ENCODE measurements at places on chromosomes 3 and 15. TPM values are rescaled to one million over a fixed set of nuclear protein-coding genes. Genes with fewer than 3 reads are reported as not detected.

DNA sequence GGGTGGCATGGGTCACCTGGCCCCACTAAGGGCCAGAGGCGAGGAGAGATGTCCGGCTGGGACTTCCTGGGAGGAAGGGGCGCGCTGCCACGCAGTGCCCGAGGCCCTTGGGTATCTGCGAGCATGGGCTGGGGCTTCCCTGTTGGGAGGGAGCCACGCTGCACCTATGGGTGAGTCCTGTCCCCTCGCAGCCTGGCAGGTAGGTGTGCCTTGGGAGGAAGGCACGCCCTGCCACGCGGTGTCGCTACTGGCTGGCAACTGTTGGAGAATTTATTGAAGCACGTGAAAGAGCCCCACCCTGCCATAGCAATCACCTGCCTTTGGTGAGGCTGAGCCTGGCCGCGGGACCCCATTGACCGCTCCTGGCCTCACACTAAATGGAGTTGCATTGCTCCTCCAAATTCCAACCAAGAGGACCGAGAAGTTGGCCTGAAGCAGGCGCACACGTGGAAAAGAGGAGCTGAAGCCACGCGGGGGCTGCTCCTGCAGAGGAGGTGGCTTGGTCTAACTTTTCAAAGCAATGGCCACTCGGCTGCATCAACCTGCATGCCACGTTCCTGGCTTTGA is 134.2 kb downstream of the TJP1 start:
- no peaks in the 10 kb centered on the region for H3K36me3 ChIP-seq
- H3K27me3 ChIP-seq: no peaks in the 10 kb centered on the region
- DNase-seq: no peak
- H3K4me1 ChIP-seq: no peaks in the 10 kb centered on the region

GRCh38 chr15:75349851-75350588 is 3.2 kb downstream of the NEIL1 start:
- peaks cover 61% of the 10 kb centered on the region for H3K36me3 ChIP-seq
- peak overlapping the region; percentile 60 for H3K4me3 ChIP-seq
- H3K4me1 ChIP-seq: peaks cover 39% of the 10 kb centered on the region
- peaks cover 23% of the 10 kb centered on the region for H3K27me3 ChIP-seq
- peak overlapping the region; percentile 99 for H3K27ac ChIP-seq

DNA sequence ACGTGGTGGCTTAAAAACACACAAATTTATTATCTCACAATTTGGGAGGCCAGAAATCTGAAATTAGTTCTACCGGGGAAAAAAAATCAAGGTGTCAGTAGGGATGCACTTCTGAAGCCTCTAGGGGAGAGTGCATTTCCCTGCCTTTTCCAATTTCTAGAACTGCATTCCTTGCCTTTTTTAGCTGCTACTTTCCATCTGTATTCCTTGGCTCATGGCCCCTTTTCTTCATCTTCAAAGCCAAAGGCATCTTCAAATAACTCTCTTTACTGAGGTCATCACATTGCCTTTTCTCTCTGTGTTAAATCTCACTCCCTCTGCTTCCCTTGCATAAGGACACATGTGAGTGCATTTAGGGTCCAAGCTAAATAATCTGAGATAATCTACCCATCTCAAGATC is 69.5 kb upstream of the NEO1 start:
- H3K27ac ChIP-seq: no peak overlapping the region
- H3K27me3 ChIP-seq: peaks cover 40% of the 10 kb centered on the region
- H3K4me1 ChIP-seq: no peaks in the 10 kb centered on the region
- no peak overlapping the region for H3K4me3 ChIP-seq

GRCh38 chr3:148466980-148467740 is 230.5 kb upstream of the AGTR1 start:
- no peaks in the 10 kb centered on the region for H3K4me1 ChIP-seq
- H3K27me3 ChIP-seq: no peaks in the 10 kb centered on the region
- H3K27ac ChIP-seq: no peak overlapping the region
- H3K36me3 ChIP-seq: no peaks in the 10 kb centered on the region
- no peak overlapping the region for H3K4me3 ChIP-seq

- H3K4me1 ChIP-seq: peaks cover 26% of the 10 kb centered on the region
- H3K27ac ChIP-seq: no peak overlapping the region
- DNase-seq: no peak
These were observed 42.2 kb upstream of the MRPS22 start for GRCh38 chr3:139301654-139302053.

DNA sequence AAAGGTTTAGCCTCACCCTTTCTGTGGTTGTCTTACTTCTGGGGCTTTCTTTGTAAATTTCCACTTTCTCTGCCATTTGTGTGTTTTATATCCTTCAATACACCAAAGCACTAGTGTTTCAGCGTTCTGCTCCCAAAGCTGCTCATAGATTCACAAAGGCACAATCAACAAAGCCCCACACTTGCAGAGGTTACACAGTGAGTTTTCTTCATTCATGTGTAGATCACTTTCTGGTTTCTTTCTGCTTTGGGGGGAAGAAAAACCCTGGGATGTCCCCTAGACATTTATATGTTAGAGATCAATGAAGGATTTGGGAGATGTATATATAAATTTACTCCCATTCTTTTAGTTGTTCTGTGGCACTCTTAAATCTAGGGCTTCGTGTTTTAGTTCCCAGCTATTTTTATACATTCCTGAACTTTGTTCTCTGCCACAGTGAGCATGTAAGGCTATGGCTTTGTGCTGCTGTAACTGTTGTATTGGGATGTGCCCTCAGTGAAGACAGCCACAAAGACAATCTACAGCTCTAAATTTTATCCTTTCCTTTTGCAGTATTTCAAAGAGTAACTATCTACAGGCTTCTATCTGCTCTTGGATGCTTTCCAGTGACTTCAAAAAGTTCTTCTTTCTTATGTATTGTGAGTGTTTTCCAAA is 636.5 kb downstream of the ZBBX start:
- no peaks in the 10 kb centered on the region for H3K4me1 ChIP-seq
- no peaks in the 10 kb centered on the region for H3K36me3 ChIP-seq
- no peak for DNase-seq
- no peak overlapping the region for H3K27ac ChIP-seq
- no peak overlapping the region for H3K4me3 ChIP-seq
- no peaks in the 10 kb centered on the region for H3K27me3 ChIP-seq

GRCh38 chr3:54087581-54088410 is 34.6 kb upstream of the CACNA2D3 start:
- no peak overlapping the region for H3K4me3 ChIP-seq
- peaks cover 23% of the 10 kb centered on the region for H3K27me3 ChIP-seq
- no peaks in the 10 kb centered on the region for H3K4me1 ChIP-seq
- no peak overlapping the region for H3K27ac ChIP-seq
- no peak for DNase-seq
- H3K36me3 ChIP-seq: no peaks in the 10 kb centered on the region

DNA sequence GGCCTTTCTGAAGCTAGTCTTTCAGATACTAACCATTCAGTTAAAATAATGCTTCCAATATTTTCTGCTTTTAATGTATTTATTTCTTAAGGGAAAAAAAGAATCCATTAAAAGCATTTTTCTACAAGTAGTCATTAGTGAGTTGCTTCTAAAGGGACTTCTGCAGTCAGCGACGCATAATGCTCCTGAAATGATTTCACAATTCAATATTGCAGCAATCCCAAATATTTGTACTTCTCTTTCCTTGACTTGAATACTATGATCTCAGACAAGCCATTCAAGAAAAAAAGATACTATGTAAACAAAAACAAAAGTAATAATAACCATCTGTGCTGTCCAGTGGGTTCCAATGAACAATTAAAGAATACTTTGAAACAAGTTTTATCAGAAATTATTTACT is 681.0 kb downstream of the DIPK2A start:
- no peak overlapping the region for H3K27ac ChIP-seq
- no peak overlapping the region for H3K4me3 ChIP-seq
- H3K4me1 ChIP-seq: no peaks in the 10 kb centered on the region

GRCh38 chr3:142817897-142818296 is 71.0 kb downstream of the PCOLCE2 start:
- no peak overlapping the region for H3K4me3 ChIP-seq
- no peak overlapping the region for H3K27ac ChIP-seq
- peaks cover 24% of the 10 kb centered on the region for H3K27me3 ChIP-seq
- H3K36me3 ChIP-seq: no peaks in the 10 kb centered on the region

DNA sequence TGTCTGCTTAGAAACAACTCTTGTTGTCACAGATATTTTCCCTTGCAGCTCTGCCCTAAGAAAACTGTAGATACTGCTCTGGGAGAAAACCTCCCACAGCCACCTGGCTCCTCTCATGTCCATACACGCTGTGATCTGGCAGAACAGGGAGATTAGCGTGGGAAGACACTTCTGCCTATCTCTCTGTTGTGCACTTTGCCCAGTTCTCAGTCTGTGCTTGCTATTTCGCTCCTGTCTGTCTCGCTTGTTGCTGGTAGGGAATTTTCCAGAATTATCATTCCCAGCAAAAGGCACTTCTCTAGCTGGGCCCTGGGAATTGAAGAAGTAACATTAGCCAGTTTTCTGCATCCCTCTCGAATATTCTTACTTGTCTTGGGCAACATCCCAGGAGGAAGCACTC is 8.1 kb upstream of the GATM start:
- H3K36me3 ChIP-seq: no peaks in the 10 kb centered on the region
- H3K4me3 ChIP-seq: no peak overlapping the region
- no peaks in the 10 kb centered on the region for H3K4me1 ChIP-seq
- peaks cover 38% of the 10 kb centered on the region for H3K27me3 ChIP-seq

GRCh38 chr3:189582179-189582578 is 49.0 kb upstream of the TP63 start:
- peaks cover 3% of the 10 kb centered on the region for H3K4me1 ChIP-seq
- no peak for DNase-seq
- H3K27ac ChIP-seq: no peak overlapping the region
- H3K4me3 ChIP-seq: no peak overlapping the region

DNA sequence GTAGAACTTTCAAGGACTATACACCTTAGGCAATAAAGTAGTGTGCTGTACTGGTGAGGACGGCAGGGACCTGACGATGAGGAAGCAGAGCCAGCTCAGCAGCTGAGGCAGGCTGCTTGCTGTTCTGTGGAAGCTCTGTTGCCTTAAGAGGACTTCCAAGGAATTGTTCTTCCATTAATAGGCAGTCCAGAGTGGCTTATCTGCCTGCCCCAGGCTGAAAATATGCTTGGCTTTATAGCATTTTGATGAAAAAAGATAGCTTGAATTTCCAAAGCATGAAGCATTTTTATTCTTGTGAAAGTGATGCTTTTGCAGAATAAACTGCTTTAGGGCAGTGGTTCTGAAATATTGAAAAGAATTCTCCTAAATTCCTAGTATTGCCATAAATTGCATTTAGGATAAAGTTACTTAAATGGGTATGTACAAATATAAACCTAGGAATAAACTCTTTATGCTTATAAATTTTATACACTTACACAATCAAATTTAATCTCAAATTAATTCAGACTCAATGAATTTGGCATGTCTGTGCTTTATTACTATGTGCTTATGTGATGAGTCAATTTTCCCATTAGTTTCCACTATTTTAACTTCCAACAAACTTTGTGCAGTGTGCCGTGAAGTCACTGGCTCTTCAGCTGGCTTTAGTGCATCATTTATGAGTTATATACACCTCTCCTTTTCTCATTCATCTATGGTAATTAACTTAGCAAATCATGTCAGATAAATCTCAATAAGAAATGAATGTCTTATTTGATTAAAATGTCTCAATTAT is 231.0 kb upstream of the RASGRP1 start:
- no peak overlapping the region for H3K27ac ChIP-seq
- H3K27me3 ChIP-seq: peaks cover 26% of the 10 kb centered on the region
- H3K4me3 ChIP-seq: no peak overlapping the region
- H3K4me1 ChIP-seq: no peaks in the 10 kb centered on the region

- no peaks in the 10 kb centered on the region for H3K27me3 ChIP-seq
- no peak overlapping the region for H3K27ac ChIP-seq
- no peak overlapping the region for H3K4me3 ChIP-seq
- H3K36me3 ChIP-seq: peaks cover 14% of the 10 kb centered on the region
These were observed 42.8 kb downstream of the PTPN23 start for GRCh38 chr3:47423548-47424145.

DNA sequence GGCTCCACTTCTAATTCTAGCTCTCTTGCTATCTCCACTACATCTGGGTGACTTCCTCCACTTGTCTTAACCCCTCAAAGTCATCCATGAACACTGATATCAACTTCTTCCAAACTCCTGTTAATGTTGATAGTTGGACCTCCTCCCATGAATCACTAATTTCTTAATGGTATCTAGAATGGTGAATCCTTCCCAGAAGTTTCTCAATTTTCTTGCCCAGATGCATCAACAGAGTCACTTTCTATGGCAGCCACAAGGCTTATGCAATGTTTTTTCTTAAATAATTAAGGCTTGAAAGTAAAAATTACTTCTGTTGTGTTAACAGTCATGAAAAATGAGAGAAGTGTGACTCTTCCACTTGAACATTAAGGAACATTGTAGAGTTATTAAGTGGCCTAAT is 164.3 kb downstream of the PCCB start:
- H3K4me3 ChIP-seq: no peak overlapping the region
- H3K4me1 ChIP-seq: no peaks in the 10 kb centered on the region
- H3K36me3 ChIP-seq: peaks cover 21% of the 10 kb centered on the region
- no peaks in the 10 kb centered on the region for H3K27me3 ChIP-seq
- no peak overlapping the region for H3K27ac ChIP-seq

DNA sequence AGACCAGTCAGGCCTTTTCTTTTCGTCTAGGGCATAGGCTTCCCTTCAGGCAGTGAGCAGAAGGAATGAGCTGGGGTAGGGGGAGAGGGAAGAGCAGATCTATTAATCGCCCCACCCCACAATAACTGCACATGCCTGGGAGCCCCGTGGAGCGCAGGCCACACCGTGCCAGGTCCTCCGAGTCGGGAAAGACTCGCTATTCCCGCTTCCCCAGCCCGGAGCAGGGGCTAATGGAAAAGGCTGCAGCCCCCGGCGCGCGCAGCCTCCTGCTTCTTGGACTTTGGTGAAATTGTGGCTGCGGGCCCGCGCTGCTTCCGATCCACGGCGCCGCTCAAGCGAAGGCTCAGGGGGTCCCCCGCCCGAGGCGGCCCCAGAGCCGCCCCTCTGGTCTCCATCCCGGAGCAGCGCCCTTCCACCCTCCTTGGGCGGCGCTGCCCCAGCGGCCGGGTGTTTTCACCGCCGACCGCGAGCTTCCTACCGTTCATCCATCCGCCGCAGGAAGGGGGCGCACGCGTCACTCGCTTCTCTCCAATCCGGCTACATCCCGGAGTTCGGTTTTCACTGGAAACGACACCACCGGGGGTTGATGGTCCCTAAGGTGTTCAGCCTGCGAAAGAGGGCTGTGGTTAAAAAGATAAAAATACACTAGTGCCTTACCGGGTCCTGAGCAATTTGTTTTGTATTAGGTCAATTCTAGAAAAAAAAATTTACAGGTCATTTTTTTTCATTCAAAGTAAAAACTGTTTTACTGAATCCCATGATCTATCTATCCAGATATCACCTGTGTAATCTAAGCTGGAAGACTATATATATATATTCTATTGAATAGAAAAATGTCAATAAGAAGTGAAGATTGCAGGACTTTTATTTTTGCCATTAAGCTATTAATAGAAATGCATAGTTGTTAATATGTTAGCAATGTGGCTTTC is 4.4 kb upstream of the SYNM start:
- H3K27me3 ChIP-seq: peaks cover 47% of the 10 kb centered on the region
- no peak overlapping the region for H3K4me3 ChIP-seq
- H3K27ac ChIP-seq: no peak overlapping the region
- no peaks in the 10 kb centered on the region for H3K36me3 ChIP-seq
- H3K4me1 ChIP-seq: peaks cover 6% of the 10 kb centered on the region
- DNase-seq: peak; percentile 64

- no peak overlapping the region for H3K27ac ChIP-seq
- H3K4me1 ChIP-seq: peaks cover 15% of the 10 kb centered on the region
- no peaks in the 10 kb centered on the region for H3K36me3 ChIP-seq
- no peak for DNase-seq
- peaks cover 11% of the 10 kb centered on the region for H3K27me3 ChIP-seq
These were observed 46.5 kb upstream of the SMAD6 start for GRCh38 chr15:66655511-66655910.

SCG5 gene
- total RNA-seq: 3.1 TPM

EDEM1 gene
- 148 TPM for total RNA-seq

RHCG gene
- total RNA-seq: not detected

CX3CR1 gene
- total RNA-seq: 5.5 TPM

P2RY13 gene
- total RNA-seq: not detected

CHRD gene
- not detected for total RNA-seq

TMEM40 gene
- total RNA-seq: not detected

Data from activated CD4-positive, alpha-beta memory T cell treated with anti-CD3 and anti-CD28 coated beads, Interleukin-2, amount 10 ng/mL, durations not matched to agents 7 days and 5 days (primary cell).